ENCODE measurements at places on chromosomes 1 and 21.

- no peak for DNase-seq
These were observed 205.7 kb upstream of the PTBP2 start for GRCh38 chr1:96515925-96516324.

GRCh38 chr1:242023805-242024204 lies 24.9 kb upstream of the MAP1LC3C start:
- no peak for DNase-seq

- DNase-seq: no peak
These were observed 74.3 kb downstream of the LAMC1 start for GRCh38 chr1:183097438-183098051.

DNA sequence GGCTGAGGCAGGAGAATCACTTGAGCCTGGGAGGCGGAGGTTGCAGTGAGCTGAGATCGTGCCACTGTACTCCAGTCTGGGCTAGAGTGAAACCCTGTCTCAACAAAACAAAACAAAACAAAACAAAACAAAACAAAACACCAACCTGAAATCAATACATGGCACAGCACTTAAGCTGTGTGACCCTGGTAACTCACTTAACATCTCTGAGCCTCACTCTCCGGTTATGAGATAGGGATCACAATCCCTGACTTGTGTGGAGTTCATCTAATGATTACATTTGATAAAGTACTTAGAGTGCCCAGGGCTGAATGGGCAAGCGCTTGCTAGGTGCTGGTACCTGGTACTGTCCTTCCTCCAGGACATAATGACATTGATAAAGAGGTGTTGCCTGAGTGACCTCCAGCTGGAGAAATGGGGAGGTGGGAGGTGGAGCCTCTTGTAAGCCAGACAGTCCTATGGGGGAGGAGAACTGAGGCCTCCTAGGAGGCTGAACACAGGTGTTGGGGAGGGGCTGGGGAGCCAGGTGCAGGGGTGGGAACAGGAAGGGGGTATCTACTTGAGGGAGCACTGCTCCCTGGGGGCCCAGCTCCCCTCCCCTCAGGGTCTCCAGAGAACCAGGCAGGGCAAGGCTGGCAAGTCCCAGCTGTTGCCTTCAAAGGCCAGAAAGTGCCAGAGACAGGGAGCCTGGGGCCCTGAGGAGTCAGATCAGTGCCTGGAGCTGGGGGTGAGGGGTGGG lies 17.9 kb downstream of the FOXO6 start:
- no peak for DNase-seq

- no peak for DNase-seq
These were observed 12.7 kb upstream of the AK2 start for GRCh38 chr1:33049371-33049770.

- no peak for DNase-seq
These were observed 73.5 kb downstream of the KAZN start for GRCh38 chr1:14672005-14672404.

DNA sequence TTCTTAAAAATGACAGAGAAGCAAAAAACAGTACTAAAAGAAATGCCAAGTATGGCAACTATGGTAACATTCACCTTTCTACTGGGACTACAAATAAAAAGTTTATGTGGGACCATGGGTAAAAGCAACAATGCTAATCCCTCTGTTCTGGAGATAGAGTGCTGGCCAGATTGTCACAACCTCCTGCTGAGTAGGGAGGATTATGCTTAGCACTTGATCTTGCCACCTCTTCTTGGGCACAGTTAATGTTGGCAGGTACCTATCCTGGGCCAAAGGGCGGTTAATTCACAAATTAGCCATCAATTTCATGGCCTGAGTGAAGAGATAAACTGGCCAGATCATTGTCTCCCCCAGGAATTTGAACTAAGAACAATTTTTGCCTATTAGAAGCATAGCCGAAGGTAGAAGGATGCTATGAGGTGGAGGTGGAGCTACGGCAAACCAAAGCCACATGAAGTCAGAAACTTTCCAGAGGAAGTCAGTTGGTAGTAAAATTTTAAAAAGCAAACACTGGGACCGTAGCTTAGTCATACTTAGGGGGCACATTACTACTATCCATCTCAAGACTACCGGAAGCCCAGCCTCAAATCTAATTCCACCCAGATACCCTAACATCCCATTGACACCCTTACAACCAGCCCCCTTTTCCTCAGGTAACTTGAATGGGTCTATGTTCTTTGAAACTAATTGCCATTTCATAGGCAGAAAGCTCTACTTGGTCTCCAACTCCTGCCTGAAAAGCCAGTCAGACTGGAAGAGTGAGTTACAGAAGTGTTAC lies 2.7 kb downstream of the SCYL3 start:
- DNase-seq: no peak

DNA sequence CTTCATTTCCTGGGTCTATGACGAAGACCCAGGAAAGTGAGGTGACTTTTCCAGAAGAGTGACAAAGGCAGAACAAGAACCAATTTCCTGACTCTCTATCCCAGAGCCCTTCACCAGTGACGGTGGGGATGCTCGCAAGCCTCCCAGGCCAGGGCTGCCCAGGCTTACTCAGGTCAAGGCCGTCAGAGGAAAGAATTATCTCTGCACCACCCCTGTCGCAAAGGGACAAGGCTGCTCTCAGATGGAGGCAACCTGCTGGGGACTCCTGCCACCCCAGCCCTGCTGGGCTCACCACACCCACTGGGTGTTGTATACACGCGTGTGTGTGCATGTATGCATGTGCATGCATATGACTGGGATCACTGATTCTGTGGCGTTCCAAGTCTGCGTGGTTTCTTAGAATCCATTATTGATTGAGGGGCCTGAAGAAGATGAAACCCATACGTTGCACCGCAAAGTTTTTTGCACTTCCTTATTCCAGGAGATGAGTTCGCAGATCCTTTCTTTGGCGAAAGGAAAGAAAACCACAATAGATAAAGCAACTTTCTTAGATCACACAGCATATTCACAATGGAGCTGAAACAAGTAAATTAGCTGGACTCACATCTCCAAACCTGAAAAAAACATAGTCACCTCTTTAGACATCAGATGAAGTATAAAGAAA lies 255.8 kb downstream of the RHOU start:
- no peak for DNase-seq

DNA sequence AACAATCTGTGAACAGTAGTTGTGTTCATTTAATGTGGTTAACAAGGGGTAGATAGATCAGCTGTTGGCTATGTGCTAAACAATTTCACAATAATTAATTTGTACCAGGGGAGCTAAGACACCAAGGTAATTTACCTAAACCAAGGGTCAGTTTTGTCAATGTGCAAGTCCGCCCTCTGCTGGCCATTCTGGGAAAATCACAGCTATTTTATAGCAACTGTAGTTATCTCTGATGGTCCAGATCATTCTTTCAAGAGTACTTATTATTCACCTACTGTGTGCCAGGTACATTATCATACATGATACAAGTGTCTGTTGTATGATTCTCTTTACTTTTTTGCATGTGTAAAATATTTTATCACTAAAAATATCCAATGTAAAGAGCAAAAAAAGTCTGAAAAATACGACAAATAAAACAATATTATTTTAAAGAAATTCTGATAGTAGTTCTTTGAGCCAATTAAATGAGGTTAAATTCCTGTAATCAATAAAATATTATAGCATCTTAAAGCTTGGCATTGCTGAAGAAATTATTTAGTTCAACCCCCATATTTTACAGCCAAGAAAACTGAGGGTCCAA lies 312.3 kb upstream of the FAM78B start:
- no peak for DNase-seq

- no peak for DNase-seq
These were observed 538.3 kb upstream of the PKN2 start for GRCh38 chr1:88145752-88146151.

GRCh38 chr21:31865429-31865970 lies 7.3 kb upstream of the HUNK start:
- DNase-seq: no peak

GRCh38 chr1:19676438-19676922 lies 11.8 kb downstream of the HTR6 start:
- peak; percentile 33 for DNase-seq

DNA sequence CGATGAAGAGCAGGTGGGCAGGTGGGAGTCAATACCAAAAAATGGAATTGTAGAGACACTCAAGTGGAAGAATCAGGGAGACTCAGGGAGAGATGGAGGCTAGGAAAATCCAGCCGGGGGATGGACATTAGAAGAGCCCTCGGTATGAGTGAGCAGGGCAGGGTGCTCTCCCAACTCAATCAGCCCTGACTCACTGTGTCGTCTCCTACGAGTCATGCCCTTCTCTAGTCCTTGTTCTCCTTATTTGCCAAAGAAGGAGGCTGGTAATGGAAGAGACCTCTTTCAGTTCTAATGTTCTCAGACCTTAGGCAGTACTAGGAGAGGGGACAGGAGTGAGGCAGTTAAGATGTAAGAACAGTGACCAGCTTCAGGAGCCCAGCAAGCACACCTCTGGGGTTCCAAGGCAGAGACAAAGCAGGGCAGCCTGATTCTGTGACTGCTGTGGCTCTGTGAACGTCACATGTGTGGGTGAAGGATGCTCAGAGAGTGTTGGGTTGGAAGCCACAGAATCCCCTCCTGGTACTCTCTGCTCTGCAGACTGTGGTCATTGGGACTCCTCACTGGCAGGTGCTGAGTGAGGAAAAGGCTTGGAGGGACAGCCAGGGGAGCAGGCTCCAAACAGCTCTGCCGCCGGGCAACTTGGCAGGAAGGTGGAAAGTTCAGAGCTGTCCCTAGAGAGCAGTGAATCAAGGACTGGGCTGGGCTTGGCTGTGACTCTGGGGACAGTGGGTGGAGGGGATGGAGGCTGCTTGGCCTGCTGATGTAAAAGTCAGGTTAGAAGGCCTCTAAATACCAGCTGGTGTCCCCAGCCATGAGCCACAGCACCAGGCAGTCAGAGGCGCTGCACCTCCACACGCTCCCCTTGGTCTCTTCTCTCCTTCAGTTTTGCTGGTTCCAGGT lies 11.1 kb upstream of the GJA5 start:
- no peak for DNase-seq

DNA sequence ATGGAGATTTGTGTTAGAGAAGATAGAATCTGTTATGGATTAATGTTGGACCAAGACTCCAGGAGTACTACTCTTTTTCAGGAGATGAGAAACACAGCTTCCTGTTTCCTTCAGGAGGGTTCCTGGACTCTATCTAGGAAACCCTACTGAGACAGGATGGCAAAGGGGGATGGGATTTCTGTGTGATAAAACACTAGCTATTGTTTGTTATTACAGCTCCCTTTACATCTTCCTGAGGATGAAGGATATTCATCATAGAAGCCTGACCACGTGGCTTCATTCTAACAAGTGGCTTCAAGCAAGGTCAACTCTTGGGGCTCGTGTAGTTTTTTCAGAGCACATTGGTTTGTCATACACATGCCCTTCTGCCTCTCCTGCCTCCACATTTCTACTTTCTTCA lies 33.3 kb downstream of the RGL1 start:
- no peak for DNase-seq

DNA sequence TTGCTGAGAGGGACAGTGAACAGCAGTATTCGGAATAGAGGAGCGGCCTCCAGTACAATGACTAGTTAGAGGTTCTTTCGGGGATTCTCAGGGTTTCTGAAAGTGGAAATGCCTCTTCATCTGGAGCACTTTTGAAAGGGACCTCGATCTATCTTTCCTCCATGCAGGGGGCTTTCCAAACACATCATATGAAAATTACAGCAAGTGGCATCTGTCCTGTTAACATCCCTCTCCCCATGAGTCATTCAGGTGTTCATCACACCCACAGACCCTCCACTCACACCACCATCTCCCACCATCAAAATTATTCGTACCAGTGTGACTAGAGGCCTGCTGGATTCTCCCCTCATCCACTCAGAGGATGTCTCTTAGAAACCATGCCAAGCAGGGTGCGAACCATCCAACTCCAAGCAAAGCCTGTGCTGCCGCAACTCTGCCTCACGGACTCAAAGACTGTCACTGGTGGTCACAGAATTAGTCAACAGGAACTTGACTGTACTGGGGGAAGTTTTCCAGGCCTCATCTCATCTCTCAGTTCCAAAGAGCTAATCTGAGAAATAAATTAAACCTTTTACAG lies 211.1 kb downstream of the MRPL39 start:
- no peak for DNase-seq

DNA sequence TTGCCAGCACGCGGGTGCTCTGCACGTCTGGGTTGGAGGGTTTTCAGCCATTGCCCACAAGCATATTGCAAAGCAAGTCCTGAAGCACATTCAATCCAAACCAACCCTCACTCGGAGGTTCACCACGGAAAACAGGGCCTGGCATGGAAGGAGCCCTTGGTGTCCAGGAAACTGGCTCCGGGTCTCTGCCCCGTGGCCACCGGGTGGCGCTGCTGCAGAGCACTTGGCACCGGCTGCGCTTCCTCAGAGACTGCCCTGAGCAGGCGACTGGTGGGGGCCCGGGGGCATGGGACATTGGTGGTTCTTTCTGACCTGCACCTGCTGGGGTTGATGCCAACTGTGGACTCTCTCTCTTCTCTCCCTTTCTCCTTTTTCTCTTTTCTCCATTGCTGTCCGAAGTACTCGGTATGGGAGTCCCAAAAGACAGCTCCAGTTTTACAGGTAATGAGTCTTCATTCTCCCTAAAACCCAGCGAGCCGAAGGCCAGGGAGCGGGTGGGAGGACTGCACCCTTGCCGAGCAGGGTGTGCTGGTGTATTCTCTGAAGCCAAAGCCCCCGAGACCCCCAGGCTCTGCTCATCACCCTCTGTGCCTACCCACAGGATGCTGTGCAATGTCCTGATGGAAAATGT lies 4.1 kb upstream of the KCNAB2 start:
- DNase-seq: no peak

DNA sequence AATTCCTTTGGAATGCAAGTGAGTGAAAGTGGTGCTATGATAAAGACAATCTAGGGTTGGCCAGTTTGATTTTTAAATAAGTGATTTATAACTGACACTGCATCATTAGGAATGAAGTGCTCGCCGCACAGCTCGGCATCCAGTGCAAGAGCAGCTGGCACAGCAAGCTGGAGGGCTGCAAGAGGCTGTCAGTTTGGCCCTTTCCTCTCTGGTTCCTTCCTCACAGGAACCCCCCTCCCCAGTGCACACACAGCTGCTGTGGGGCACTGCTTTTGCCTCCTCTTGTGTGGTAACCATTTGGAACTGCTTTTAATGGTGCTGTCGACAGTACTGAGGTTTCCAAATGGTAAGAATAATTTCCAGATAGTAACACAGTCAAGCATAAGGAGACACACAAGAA lies 10.4 kb upstream of the BCAR3 start:
- DNase-seq: no peak

DNA sequence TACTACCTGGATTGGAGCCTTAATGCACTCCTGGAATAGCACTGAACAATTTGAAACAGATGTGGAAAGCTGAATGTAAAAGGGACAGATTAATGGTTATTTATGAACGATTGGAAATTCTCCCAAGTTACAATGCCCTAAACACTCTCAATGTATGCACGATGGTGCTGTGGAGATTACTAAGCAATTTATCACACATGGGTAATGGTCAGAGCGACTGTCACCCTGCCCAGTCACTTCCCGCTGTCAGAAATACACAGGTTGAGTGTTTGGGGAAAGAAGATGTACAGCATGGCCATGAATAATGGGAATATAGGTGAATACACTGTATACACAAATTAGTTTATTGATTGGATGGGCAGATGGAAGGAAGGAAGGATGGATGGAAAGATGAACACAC lies 342.4 kb downstream of the VAV3 start:
- DNase-seq: no peak

GRCh38 chr1:58585166-58585565 lies 8.1 kb upstream of the TACSTD2 start:
- no peak for DNase-seq

Measured in T1000 (cell line).